ENCODE measurements at places on chromosomes 13 and 19.

GRCh38 chr13:41117869-41118268, 14.7 kb downstream of the KBTBD6 start:
- no peak for DNase-seq

- no peak for DNase-seq
Observed at GRCh38 chr13:74070065-74070464, 64.1 kb downstream of the KLF12 start.

GRCh38 chr19:11375143-11375948, 880 bp downstream of the SWSAP1 start:
- peak; percentile 31 for DNase-seq

GRCh38 chr13:72132075-72132474, 265.1 kb upstream of the DACH1 start:
- no peak for DNase-seq

GRCh38 chr13:73335944-73336343, 277.1 kb downstream of the KLF5 start:
- no peak for DNase-seq

DNA sequence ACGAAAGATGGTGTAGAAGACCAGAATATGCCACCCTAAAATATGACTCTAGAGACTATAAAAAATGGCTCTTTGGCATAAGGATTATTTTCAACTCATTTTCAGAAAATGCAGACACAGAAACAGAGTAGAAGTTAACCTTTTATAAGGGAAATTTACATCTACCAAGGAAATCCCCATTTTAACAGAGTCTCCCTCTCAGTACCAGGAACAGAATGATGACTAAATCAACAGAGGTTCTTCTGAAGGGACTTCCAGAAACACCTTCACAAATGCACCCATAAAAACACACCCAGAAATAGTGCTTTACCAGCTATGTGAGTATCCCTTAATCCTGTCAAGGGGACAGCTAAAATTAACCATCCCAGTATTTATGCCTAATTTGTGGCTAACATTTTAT, 29.1 kb downstream of the PLPP2 start:
- no peak for DNase-seq

DNA sequence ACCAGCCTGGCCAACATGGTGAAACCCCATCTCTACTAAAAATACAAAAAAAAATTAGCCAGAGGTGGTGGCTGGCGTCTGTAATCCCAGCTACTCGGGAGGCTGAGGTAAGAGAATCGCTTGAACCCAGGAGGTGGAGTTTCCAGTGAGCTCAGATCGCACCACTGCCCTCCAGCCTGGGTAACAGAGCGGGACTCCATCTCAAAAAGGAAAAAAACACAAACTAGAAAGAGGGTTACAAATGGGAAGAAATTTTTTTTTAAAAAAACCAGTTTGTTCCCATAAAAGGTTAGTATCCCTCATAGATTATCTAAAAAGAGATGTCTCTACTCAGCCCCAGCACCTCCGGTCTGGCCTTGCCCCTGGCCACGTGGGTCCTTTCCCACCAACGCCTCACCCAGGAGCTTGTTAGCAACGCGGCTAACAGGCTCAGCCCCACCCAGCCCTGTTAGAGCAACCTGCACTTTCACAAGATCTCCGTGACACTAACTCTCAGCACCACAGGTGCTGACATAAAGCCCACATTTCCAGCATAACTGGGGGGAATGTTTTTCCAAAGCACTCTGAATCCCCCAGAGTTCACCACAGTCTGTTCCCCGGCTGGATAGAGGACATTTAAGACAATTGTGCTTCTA, 4.3 kb downstream of the DMKN start:
- peak; percentile 42 for DNase-seq

- DNase-seq, result no peak
Observed at GRCh38 chr13:69213396-69213795, 894.2 kb upstream of the ATXN8OS start.

DNA sequence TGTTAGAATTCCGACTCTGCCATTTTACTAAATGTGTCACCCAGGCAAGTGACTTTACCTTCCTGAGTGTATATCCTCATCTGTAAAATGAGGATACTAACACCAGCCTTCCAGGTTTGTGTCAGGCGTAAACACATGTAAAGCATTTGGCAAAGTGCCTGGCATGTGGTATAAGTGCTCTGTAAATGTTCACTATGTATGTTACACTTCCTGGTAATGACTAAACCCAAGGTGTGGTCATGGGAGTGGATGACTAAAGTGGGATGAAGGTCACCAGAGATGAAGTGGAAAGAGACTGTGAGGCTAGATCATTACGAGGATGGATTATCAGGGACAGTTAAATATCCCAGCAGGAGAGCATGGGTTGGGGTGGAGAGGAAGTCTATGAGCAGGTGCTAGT, 25.6 kb downstream of the DEDD2 start:
- DNase-seq, result peak; percentile 36

GRCh38 chr19:6833166-6833790, 54.1 kb upstream of the ADGRE1 start:
- no peak for DNase-seq

DNA sequence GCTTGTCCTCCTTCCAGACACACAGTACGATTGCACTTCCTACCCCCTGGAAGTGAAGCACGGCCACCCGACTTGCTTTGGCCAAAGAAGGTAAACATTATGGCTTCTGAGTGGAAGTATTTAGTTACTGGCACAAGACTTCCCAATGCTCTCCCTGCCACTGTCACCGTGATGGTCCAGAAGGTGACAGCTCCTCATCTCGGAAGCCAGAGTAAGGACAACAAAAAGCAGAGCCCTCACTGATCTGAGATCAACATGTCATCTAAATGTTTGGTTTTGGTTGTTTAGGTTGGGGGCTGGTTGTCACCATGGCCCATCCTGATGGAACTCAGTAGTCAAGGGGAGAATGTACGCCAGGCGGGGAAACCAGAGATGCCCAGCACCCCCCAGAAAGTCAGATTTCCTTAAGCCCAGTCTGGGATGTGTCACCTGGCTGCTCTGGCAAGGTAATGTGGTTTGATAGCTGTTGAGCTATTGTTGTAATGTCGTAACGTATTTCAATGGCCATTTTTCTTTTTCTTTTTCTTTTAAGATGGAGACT, 170.1 kb upstream of the ZNF536 start:
- no peak for DNase-seq

- DNase-seq, result no peak
Observed at GRCh38 chr13:33033051-33033812, 17.0 kb downstream of the KL start.

DNA sequence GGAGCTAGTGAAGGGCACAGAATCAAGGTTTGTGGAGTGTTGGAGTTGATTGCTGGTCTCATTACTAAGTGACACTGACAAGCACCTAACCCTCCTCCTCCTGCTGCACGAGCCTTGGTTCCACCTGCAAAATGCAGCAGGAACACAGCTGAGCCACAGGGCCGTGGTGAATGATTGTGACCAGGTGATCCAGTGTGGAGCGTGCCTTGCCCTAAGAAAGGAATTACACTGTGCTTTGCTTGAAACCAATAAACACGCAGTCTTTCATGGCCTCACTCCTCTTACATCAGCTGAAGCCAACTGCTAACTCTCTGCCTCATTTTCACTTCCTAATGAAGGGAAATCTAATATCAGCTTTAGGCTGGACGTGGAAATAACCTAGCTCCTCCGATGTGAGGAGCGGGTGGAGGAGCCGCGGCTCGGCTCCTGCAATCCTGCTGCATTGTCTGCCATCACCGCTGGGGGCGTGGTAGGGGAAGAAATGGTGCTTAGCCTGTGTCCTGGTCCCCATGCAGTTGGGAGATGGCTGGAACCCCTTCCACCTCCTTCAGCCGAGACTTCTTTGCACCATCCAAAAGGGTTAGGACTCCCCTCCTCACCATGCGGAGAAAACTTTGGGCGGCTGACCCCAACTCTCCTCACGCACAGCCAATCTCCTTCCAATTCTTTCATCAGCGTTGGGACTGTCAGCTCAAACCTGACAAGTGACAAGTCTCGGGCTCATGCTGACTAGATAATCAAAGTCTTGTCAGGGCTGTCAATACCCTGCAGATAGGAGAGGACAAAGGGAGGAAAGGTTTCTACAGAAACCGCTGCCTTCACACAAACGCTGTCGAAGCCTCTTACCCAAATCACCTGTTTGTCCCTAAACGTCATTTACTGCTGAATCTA, 427.9 kb downstream of the ZNF536 start:
- peak; percentile 3 for DNase-seq

- DNase-seq, result no peak
Observed at GRCh38 chr13:95335667-95336066, 34.4 kb upstream of the ABCC4 start.

DNA sequence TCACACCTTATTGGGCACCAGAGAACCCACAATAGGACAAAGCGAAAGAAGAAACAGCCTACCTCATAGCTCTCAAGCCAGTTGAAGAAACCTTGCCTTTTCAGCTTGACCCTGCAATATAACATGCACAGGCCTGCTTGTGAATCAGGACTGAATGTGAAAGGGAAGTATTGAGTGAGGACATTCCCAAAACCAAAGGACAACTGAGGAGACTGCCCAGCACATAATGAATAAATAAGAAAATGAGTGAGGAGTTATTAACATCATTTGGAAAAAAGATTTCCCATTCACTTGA, 15.7 kb upstream of the ZNF544 start:
- no peak for DNase-seq

DNA sequence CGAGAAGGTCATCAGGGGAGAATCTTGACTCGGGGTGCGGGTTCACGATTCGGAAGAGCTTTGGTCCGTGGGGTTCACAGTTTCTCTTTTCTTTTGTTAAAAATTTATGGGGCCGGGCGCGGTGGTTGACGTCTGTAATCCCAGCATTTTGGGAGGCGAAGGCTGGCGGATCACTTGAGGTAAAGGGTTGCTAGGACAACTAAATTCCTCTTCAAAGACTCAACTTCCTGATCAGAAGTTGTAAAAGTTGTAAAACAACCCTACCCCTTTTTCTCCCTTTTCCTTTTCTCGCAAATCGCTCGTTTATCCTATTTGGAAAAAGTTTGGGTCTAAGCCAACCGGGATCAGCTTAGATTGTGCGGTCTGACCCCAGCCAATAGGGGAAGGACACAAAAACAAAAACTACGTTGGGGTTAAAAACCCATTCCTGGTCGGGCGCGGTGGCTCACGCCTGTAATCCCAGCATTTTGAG, 673 bp downstream of the ZNF486 start:
- no peak for DNase-seq

GRCh38 chr13:21109168-21109567, 47.8 kb upstream of the LATS2 start:
- DNase-seq, result no peak

DNA sequence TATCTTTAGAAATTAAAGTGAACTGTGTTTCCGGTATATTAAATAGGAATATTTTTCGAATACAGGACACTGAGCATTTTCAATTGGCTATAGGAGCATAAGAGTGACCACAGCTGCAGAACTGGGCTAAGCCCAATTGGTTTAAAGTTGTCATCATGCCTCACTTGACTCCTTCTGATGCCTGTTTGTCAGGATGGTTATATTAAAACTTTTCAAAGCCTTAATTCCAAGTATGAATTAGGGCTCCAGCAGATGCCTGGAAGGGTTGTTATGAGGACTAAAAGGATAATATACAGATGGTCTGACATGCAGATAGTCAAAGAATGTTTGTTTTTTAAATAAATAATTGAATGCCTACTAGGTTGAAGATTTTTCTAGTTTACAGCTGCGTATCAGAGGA, 100.0 kb downstream of the LMO7 start:
- no peak for DNase-seq

GRCh38 chr19:2618611-2619010, 83.9 kb downstream of the GNG7 start:
- DNase-seq, result no peak

- no peak for DNase-seq
Observed at GRCh38 chr19:56114051-56114777, 6.9 kb downstream of the ZNF787 start.

DNA sequence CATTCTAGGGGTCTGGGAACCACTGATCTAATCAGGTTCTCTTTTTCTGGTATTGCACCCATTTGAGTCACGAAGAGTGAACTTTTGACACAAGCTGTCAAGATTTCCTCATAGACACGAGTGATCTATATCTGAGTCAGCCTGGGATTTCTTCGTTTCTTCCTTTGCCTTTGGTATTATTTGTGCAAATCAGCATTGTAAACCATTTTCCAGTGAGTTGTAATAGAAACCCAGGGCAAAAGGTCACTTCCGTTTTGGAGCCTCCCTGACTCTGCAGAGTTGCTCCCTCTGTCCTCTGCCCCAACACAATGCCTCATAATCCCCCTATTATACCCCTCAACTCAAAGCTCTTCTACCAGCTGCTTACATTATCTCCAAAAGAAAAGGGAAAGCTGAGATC, 615.1 kb downstream of the EFNB2 start:
- DNase-seq, result no peak

DNA sequence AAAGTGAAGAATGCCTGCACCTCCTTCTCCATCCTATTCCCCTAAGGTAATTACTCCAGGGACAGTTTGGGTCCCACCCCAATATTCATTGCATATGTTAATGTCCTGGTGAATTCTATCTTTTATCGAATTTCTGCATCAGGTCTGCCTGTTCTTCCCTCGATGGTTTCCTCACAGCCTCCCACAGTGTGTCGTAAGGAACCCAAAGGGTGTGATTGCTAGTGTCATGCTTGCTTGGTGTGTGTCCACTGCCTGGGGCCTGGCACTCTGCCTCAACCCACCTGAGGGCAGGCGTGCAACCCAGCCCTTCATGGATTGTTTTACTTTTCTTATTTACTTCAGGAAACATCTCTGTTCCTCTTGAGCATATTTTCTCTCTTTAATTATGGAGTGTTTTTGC, 60.2 kb upstream of the CYSLTR2 start:
- no peak for DNase-seq

DNA sequence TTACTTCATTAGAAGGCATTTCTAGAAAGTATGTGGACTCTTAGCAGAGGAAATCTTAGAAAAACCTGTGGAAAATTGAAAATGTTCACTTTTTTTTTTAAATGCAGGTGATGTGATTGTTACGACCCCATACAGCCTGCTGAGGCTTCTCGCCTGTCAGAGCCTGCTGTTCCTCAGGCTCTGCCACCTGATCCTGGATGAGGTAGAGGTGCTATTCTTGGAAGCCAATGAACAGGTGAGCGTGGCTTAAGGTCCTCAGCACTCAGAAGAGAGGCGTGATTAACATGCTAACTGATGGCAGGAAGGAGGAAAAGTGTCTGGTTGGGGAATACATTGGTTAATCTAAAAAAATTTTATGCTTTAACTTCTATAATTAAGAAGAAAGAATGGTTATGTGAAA, 71.4 kb downstream of the SLC7A9 start:
- no peak for DNase-seq

- no peak for DNase-seq
Observed at GRCh38 chr13:78596736-78597601, 6.4 kb downstream of the POU4F1 start.

Data from HepG2 (cell line).